Inflammatory macrophage treated with lipopolysaccharide for 4 hours (primary cell): ENCODE measurements at places on chromosomes 7 and 10.
A peak's percentile ranks its signal among the peaks of the same experiment; 100 is the strongest.

- DNase-seq = peak; percentile 44
Measured at GRCh38 chr10:74056050-74056818, 58.3 kb downstream of the VCL start.

DNA sequence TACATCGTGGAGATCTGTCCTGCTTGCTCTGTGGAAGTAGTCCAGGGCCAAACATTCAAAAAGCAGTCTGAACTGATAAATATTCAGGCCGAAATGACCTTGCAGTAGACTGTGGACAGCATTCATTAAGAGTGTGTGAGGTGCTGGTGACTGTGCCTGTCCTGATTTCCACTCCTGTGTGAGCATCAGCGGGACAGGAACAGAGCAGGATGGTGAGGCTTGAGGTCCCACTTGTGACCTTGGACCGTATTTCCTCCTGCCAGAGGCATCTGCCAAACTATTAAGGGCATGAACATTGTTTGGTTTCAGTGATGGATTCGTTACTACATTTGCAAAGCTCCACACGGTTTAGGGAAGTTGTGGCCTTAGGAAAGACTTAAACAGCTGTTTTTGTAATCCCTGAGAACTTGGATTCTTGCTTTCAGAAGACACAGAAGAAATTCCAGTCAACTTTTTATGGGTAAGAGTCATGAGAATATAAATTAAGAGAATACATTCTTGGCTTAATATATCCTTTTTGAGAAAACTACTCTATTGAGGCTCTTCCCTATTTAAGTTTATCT is 32.8 kb downstream of the CCNY start:
- DNase-seq = peak; percentile 62

DNA sequence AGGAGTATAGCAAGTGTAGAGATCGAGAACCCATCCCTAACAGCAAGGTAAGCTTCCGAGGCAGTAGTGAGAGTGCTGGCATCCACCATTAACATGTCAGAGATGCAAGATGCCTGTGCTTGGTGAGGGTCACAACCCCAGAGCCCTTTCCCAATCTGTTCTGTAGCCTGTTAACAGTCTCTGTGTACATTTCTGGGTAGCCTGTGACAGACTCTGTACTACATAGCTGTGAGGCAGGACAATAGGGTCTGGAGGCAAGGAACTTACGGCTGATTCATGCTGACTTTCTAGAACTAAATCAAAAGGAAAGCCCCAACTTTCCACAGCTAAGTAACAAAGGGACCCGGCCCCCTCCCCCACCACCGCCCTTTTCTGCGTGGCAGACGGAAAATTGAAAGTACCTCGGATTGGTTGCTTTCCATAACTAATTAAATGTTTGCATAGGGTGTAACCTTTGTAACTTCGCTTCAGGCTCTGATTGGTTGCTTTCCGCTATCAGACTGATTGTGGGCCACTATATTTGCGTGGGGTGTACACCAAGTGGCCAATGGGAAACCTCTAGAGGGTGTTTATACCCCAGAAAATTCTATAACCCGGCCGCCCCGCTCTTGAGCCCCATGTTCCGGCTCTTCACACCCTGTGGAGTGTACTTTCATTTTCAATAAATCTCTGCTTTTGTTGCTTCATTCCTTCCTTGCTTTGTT is 1.4 kb upstream of the TMEM168 start:
- no peak for DNase-seq

- DNase-seq = no peak
Measured at GRCh38 chr7:72453471-72453870, 41.3 kb upstream of the CALN1 start.

DNA sequence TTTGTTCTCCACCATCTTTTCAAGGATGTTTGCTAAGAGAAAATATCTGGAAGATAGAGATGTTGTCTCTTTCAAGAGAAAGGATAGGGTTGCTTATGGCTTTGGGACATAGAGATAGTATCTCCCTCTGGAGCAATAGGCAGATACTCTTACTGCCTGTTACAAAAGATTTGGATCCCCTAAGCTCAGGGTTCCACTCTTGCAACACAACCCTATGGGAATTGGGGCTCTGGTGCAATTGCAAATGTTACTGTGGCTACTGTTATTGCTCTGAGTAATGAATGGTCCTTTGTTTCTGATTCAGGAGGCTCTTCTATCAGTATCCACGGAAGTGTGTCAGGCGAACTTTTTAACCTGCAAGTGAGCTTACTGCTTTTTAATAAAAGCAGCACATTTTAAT is 88.8 kb downstream of the GPR85 start:
- no peak for DNase-seq

DNA sequence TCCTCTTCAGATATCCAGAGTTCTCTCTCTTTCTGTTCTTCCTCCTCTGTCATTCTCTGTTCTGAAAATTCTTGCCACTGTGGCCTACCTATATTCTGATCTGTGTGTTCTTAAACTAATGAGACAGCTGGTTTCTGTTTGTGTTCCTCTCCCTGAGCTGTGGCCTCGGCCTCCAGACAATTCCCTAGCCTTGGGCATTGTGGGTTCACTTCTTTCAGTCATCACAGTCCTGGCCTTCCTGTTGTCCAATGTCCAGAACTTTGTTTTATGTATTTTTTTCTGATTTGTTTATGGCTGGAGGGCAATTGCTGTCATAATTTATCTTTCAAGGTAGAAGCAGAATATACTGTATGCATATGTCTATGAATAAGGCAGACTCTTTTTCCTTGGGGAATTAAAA is 173.2 kb upstream of the MTPN start:
- DNase-seq = no peak
